Activated CD8-positive, alpha-beta memory T cell treated with anti-CD3 and anti-CD28 coated beads, Interleukin-2, amount 10 ng/mL, durations not matched to agents 7 days and 5 days (primary cell): ENCODE measurements at places on chromosomes 5 and 9. TPM values are rescaled to one million over a fixed set of nuclear protein-coding genes. Genes with fewer than 3 reads are reported as not detected.

GRCh38 chr9:70442328-70442848 lies 27.9 kb upstream of the KLF9 start:
- no peaks in the 10 kb centered on the region for H3K27me3 ChIP-seq
- H3K4me1 ChIP-seq: peaks cover 11% of the 10 kb centered on the region
- H3K36me3 ChIP-seq: no peaks in the 10 kb centered on the region
- DNase-seq: no peak
- no peak overlapping the region for H3K27ac ChIP-seq

GRCh38 chr9:108316630-108317029 lies 539.2 kb downstream of the ACTL7B start:
- H3K4me3 ChIP-seq: no peak overlapping the region
- H3K27ac ChIP-seq: no peak overlapping the region
- DNase-seq: no peak
- no peaks in the 10 kb centered on the region for H3K27me3 ChIP-seq
- H3K4me1 ChIP-seq: no peaks in the 10 kb centered on the region

DNA sequence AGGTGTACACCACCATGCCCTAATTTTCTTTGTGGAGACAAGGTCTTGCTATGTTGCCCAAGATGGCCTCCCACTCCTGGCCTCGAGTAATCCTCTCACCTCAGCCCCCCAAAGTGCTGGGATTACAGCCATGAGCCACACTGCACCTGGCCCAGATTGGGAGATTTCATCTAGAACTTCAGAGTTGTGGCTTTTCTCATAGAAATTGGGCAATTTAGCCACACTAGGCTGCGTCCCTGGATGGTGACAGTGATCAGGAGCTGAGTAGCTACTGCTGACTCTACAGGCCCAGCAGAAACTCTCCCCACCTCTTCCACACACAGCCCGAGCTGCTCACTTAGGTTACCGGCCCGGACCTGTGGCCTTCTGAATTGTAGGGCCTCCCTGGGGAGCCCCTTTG lies 7.7 kb downstream of the PFN3 start:
- DNase-seq: no peak
- H3K4me1 ChIP-seq: peaks cover 37% of the 10 kb centered on the region
- no peaks in the 10 kb centered on the region for H3K27me3 ChIP-seq
- H3K36me3 ChIP-seq: no peaks in the 10 kb centered on the region
- no peak overlapping the region for H3K27ac ChIP-seq

The RMND5B gene
- total RNA-seq: 3.7 TPM

GRCh38 chr9:131113655-131114054 lies 11.7 kb upstream of the NUP214 start:
- no peak overlapping the region for H3K27ac ChIP-seq
- peaks cover 14% of the 10 kb centered on the region for H3K27me3 ChIP-seq
- H3K36me3 ChIP-seq: no peaks in the 10 kb centered on the region
- no peak overlapping the region for H3K4me3 ChIP-seq
- H3K4me1 ChIP-seq: no peaks in the 10 kb centered on the region

The SPAAR gene
- total RNA-seq: not detected

The TOMM5 gene
- total RNA-seq: 113 TPM

The CEL gene
- total RNA-seq: 1.9 TPM

DNA sequence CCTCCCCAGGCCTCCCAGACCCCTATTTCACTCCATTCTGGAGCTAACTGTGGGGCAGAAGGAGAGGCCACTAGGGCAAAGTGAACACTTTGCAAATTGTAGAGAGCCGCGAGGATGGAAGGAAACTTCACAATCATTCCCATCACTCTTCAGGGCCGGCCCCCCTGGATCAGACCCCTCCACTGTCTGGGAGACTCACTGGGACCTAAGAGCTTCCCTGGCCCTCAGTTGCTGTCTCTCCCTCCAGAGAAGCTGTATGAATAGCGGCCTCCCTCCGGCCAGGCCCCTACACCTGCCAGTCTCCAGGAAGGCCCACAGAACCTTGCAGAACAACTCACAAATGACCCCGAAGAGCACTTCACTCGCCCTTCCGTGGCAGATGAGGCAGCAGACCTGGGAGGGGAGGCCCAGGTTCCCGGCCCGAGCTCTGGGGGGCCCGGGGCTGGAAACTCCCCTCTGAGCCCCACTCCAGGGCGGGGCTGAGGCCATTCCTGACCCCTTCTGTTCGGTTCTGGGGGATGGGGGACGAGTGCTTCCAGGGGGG lies 141.9 kb upstream of the IER5L start:
- DNase-seq: no peak
- peaks cover 8% of the 10 kb centered on the region for H3K27me3 ChIP-seq
- no peak overlapping the region for H3K27ac ChIP-seq
- H3K36me3 ChIP-seq: no peaks in the 10 kb centered on the region
- peak overlapping the region; percentile 46 for H3K4me3 ChIP-seq
- peaks cover 9% of the 10 kb centered on the region for H3K4me1 ChIP-seq

GRCh38 chr5:143188692-143189091 lies 214.8 kb downstream of the NR3C1 start:
- peaks cover 31% of the 10 kb centered on the region for H3K4me1 ChIP-seq
- no peak overlapping the region for H3K27ac ChIP-seq
- no peak for DNase-seq

The SEMA5A gene
- total RNA-seq: 0.02 TPM

GRCh38 chr5:168086104-168086610 lies 205.3 kb upstream of the WWC1 start:
- H3K27ac ChIP-seq: no peak overlapping the region
- H3K27me3 ChIP-seq: no peaks in the 10 kb centered on the region
- H3K4me1 ChIP-seq: no peaks in the 10 kb centered on the region
- H3K36me3 ChIP-seq: no peaks in the 10 kb centered on the region
- no peak overlapping the region for H3K4me3 ChIP-seq
